Right cardiac atrium (tissue), 5 donors: ENCODE measurements at places on chromosomes 11 and 22. TPM values are rescaled to one million over a fixed set of nuclear protein-coding genes. Genes with fewer than 3 reads are reported as not detected.

CHST1 gene
- polyA plus RNA-seq = 2.7 TPM

- no peak for DNase-seq
These were observed 28.7 kb downstream of the PDGFB start for GRCh38 chr22:39216143-39216490.

OR8D1 gene
- polyA plus RNA-seq = not detected

- no peak for DNase-seq
These were observed 31.7 kb downstream of the POU2F3 start for GRCh38 chr11:120271672-120272071.

TNNI2 gene
- not detected for polyA plus RNA-seq
